ENCODE measurements at places on chromosomes 4 and X.
A peak's percentile ranks its signal among the peaks of the same experiment; 100 is the strongest.

DNA sequence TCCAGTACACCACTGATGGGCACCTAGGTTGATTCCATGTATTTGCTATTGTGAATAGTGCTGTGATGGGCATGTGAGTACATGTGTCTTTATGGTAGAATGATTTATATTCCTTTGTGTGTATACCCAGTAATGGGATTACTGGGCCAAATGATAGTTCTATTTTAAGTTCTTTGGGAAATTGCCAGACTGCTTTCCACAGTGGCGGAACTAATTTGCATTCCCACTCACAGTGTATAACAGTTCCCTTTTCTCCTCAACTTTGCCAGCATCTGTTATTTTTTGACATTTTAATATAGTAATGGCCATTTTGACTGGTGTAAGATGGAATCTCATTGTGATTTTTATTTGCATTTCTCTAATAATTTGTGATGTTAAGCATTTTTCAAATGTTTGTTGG lies 25.9 kb downstream of the CC2D2A start:
- DNase-seq: peak; percentile 49

GRCh38 chr4:79147251-79147650 lies 178.6 kb downstream of the NAA11 start:
- peak; percentile 32 for DNase-seq

DNA sequence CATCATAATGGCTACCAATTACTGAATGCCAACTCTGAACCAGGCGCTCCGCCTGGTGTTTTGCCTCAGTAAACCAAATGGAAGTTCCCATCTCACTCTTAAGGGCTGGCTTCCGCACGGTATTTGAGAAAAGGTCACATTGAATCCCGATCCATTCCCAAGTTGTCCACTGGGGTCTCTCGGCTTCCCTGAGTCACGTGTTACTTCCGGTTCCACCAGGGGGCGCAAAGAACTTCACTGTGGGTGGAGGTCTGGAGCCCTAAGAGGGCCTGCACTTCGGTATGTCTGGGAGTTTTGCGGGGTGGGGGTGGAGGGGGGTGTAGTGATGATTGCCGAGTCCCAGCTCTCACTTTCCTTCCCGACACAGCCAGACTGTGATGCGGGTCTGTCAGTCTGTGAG lies 13.4 kb upstream of the NHS start:
- DNase-seq: no peak

DNA sequence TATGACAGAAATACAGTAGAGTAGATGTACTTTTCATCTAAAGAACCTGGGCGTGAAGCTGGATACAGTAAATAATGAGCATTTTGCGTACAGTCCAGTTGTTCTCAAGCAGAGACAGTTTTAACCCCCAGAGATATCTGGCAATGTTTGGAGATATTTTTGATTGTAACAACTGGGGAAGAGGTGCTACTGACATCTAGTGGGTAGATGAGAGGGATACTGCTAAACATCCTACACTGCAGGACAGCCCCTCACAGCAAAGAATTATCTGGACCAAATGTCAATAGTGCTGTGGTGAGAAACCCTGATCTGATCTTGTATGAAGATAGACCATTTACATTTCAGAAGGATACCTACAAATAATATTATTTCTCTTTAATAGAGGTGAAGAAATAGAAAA lies 200.2 kb upstream of the FAM47A start:
- DNase-seq: no peak

GRCh38 chr4:27090406-27090805 lies 229.8 kb downstream of the STIM2 start:
- no peak for DNase-seq

DNA sequence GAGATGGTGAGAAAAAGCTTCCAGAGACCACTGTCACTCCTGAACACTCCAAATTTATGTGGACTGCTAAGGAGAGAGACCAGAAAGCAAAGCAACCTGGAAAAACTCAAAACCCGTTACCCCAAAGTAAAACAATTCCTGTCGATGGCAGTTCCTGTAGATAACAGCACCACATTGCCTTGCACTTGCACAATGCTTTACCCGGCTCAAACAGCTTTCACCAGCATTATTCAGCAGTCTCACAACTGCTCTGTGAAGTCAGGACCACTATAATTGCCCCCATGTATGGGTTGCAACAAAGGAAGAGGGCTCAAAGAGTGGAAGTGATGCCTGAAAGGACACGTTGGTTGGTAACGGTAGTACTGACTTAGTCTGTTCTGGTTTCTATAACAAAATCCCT lies 234.8 kb downstream of the BCOR start:
- DNase-seq: no peak

GRCh38 chr4:174211622-174212044 lies 71.8 kb downstream of the FBXO8 start:
- DNase-seq: no peak

DNA sequence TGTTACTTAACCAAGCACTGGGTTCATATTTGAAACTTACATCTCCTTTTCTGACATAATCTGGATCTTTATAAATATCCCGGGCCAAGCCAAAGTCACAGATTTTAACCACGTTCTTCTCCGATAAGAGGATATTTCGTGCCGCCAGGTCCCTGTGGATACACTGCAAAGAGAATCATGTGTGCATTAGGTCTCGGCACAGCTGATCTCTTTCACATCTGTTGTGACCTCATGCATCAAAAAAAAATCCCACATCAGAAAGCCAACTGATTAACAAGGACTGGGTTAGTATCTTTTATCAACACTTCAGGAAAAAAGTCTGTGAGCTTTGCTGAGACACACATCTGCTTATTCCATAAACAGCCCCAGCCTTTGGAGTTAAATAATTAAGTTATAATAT lies 35.5 kb downstream of the KDR start:
- DNase-seq: no peak

DNA sequence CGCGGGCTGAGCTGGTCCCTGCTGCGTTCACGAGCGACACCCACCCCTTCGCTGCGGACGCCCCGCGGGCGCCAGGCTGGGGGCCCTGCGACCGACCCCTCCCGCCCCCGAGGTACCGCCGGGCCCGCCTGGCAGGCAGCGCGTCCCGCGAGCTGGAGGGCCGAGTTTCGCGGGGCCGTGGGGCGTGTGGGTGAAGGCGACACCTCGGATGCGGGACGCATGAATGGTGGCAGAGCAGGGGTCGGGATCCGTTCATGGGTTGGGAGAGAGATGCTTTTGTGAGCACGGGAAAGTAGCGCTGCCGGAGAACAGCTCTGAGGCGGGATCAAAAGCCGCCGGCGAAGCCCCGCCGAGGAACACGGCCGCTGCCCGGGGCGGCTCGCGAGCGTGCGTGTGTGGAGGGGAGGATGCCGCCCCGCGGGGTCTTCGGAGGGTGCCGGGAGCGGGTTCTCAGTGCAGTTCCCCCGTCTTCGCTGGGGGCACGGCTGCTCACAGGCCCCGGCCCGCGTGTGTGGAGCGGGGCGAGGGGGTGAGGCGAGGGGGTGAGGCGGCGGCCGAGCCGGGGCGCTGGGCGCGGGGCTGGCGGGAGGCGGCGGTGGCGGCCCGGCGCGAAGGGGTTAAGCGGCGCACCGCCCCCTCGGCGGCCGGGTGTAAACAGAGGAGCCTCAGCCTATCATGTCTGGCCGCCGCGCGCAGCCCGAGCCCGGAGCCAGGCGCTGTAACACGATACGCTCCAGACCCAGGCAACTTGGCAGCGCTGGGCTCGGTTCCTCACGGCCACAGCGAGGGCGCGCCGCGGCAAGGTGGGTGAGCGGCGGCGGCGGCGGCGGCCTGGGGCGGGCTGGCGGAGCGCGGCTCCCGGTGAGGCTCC lies 205.3 kb downstream of the TENM3 start:
- peak; percentile 92 for DNase-seq

DNA sequence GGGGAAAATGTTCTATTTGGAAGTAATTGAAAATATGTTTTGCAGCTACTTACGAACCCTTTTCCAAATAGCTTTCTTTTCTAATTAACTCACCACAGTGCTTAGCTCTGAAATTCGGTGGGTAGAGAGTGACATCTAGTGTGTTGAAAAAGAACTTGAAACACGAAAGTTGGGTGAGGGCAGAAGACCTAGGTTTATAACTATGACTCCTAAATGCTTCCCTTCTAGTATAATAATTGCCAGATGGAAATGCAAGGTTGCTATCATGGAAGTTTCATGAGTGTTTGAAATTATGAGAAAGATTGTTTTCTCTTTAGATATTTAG lies 77.3 kb upstream of the NOCT start:
- DNase-seq: peak; percentile 70

- DNase-seq: no peak
Measured at GRCh38 chrX:69991685-69992084, 58.1 kb downstream of the AWAT2 start.

GRCh38 chr4:11367371-11367770 lies 61.3 kb downstream of the HS3ST1 start:
- DNase-seq: peak; percentile 63

Measured in fibroblast of skin of scalp (primary cell).